ENCODE measurements at places on chromosomes 4 and X.

- DNase-seq = no peak
Measured at GRCh38 chrX:46185923-46186810, 359.1 kb downstream of the ZNF674 start.

- DNase-seq = no peak
Measured at GRCh38 chrX:9704876-9705465, 60.7 kb downstream of the GPR143 start.

DNA sequence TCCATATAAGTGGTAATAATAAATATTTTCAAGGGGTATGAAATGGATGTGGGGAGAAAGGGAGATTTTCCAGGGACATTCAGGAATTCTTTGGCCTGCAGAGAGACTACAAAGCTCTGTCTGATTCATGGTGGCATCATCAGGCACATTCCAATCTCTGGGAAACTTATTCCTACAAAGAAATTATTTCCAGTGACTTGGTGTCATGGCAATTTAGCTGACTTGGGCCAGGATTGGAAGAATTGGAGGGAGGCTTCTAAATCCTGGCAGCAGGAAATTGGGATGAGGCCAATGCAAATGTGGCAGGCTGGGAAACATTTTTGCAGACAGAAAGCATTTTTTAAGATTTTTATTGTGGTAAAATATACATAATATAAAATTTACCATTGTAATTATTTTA lies 204.6 kb downstream of the RTL9 start:
- no peak for DNase-seq

- DNase-seq = no peak
Measured at GRCh38 chr4:110196871-110197528, 1.4 kb downstream of the ELOVL6 start.

- DNase-seq = no peak
Measured at GRCh38 chr4:148007314-148007760, 275.4 kb downstream of the ARHGAP10 start.

DNA sequence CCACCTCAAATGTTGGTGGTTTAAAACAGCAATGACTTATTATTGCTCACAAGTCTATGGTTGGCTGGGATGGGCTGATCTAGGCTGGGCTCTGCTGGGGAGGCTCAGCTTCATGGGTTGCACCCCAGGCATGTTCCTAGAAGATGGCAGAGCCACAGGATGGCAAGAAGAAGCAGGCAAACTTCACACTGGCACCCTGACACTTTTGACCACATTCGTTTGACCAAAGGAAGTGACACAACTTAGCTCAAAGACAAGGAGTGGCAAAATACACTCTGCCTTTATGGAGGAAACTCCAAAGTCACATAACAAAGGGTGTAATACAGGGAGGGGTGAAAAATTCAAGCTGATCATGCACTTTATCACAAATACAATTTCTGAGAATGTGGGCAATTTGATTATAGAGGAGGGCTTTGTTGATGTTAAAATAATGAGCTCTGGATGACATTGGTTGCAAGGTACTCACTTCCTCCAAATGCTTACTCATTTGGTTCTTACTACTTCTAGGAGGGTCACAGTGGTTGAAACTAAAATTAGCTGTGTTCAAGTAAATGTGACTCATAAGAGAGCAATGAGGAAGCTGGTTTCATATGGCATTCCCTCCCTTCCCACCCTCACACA lies 249.2 kb upstream of the RPS6KA3 start:
- no peak for DNase-seq

- no peak for DNase-seq
Measured at GRCh38 chr4:107837776-107838618, 13.3 kb downstream of the SGMS2 start.

DNA sequence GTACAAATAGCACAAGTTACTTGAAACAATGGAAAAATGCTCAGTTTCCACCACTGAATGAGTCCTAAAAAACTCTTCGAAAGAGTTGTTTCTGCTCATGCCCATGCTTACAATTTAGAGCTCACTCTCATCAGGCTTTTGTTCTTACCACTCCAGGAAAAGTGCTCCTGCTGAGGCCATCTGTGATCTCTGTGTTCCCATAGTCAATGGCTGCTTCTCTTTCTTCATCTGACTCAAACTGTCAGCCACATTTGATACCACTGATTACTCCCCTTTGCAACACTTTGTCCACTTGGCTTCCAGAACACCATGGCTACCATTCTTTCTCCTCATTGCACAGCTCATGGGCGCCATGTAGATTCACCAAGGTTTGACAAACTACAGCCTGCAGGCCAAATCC lies 80.0 kb upstream of the SLC34A2 start:
- no peak for DNase-seq

- DNase-seq = no peak
Measured at GRCh38 chrX:130498653-130499274, 97.0 kb downstream of the RBMX2 start.

DNA sequence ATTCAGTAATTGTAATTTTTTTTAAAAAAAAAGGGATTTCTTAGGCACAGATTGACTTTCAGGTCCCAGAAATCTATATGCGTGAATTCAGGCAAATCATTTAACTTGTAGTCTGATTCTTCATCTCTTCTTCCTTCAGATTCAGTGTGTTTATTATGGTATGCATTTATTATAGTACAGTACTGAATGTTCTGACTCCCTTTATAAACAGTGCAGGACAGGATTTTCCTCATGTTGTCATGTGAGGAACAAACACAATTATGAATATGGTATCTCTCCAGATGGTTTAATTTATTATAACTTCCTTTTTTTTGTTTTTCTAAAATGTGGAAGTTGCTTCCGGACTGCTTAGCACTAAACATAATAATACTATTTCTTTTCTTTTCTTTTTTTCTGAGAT lies 54.2 kb downstream of the RPS3A start:
- no peak for DNase-seq

- no peak for DNase-seq
Measured at GRCh38 chr4:80017125-80017854, 55.7 kb downstream of the ANTXR2 start.

DNA sequence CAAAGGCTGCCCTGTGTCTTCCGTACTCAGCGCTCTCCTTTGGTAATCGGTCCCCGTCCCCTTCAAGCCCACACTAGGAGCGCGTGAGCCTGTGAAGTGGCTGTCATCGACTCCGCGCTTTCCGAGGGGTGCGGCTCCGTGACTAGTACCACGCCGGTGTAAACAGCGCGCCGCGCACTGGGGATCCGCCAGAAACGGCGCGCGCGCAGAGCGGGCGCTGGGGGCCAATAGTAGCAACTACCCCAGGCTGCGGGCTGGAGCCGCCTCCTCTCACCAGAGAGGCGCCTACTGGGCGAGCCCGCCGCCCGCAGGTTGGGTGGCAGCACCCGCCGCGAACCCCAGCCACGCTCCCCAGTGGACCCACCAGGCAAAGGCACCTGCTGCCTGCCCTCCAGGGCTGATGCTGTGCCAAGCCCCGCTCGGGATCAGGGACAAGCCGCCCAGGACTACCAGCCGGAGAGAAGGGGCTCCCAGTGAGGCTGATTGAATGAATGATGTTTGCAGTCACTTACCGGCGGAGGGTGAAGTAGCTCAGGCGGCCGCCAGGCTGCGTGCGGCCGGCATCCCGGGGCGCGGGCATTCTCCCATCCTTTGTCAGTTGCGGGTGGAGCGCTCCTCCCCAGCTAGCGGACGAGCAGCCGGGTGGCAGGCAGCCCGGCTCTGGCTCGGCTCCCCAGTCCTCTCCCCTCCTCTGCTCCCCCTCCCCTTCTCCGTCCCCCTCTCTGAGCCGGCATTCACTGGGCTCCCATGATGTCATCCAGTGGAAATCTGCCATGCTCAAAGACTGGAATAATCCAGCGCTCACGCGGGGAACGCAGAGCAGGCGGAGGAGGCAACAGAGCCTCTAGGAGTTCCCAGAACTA lies 370.3 kb upstream of the SMIM31 start:
- DNase-seq = no peak

DNA sequence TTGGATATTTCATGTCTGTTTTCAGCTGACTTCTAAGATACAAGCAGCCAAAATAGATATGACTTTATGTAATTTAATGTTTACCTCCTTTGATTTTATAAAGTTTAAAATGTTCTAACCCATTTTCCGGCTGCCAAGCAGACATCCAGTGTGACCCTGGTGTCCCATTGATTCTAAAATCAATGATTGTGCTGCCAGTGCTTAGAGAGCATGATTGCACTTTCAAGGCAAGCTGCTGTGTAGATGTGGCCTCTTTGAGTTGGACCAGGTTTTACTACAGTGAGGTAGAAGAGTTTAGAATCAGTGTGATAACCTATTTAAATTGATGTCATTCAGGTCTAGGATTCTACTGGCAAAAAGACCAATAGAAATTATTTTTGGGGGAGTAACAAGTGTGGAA lies 730.9 kb downstream of the STPG2 start:
- no peak for DNase-seq

DNA sequence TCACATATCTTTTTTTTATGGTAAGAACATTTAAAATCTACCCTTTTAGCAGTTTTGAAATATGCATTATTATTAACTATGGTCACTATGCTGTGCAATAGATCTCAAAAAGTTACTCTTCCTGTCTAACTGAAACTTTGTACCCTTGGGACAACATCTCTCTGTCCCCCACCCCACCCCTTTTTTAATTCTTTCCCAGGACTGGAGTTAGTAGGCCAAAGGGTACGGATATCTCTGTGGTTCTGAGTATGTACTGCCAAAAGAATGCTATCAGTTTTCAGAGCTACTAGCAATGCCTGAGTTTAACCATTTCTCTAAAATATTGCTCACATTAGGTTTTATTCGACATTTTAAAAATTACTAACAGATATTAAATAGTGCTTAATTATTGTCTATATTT lies 4.7 kb upstream of the FAM241A start:
- DNase-seq = no peak

DNA sequence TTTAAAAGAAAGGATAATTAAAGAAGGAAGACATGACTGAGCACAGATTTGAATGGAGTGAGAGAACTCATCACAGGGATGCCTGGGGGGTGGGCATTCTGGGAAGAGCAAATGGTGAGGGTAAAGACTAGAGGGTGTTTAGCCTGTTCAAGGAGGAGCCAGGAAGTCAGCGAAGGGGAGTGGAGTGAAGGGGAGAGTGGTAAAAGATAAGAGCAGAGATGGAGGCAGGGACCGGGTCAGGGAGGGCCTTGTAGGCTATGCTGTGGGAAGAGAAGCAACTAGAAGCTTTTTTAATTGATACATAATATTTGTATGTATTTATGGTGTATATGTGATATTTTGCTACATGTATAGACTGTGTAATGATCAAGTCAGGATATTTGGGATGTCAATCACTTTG lies 2.2 kb upstream of the VGLL1 start:
- DNase-seq = no peak

DNA sequence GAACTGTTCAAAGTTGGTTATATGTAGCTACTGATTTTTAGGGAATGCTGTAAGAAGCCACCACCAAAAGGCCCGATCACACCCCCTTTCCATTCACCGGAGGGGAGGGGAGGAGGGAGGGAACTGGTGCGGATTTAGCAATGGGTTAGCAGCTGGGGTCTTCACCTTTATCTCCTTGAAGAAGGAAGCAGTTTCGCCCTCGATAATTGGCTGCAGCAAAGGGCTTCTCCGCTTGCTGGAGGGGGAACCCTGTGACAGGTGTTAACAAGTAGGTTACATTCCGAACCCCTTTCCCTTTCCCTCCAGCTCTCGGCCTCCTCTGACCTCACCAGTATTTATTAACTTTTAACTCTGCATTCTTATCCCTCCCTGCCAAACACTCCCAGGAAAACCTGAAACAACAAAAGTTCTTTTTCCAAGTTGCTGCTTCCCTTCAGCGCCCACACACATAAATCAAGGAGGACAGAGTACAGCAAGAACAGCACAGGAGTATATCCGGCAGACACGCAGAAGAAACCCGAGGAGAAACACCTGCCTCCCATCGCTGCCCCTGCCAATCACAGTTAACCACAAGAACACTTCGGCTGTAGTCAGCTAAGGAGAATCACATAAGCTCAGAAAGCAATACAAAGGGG lies 39.8 kb upstream of the NAP1L5 start:
- DNase-seq = no peak

DNA sequence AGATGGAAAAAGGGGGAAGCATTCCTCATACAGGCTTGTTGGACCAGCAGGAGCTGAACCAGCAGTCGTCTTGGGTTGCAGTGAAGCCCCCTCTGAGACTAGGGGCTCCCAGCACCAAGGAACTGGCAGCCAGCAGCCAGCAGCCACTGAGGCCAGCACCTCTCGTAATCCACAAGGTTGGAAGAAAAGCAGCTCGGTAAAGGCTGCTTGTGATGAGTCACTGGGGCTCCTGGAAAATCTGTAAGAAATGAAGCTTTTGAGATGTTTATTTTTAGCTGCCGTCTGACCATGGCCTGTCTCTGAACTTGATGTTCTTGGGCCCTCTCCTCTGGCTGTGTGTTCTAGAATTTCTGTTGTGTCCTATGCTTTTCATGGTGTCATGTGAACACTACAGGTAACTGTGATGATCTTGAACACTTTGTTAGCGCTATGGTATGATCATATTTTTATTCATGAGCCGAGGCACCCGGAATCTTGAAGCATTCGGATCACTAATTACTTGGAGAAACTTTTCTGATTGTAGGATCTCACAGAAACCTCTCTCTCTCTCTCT lies 18.6 kb downstream of the CLCN4 start:
- no peak for DNase-seq

DNA sequence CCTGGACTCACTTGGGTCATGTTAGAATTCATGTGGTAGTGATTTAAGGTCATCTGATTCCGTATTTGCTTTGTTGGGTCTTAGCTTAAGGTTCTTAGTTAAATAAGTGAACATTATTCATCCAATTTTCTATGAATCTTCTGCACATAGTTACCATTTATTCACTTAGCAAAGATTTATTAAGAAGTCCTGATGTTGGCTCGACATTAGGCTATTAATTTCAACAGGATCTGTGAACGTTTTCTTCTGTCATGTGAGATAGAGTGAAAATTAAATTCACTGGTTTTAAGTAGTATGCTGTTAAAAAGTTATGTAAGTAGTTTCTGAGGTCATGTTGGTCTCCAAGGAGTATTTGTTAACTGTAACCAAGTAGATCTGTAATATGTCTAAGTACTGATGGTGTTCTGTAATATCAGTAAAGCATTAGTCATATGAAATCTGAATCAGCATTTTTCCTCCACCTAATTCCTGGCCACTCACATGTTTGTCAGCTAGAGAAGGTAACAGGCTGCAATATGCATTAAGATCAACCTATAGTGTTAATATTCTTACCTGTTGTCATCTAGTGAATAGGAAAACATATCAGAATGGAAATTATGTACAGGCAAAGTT lies 155.6 kb downstream of the PCDH7 start:
- DNase-seq = no peak

- DNase-seq = no peak
Measured at GRCh38 chrX:110851780-110852179, 56.2 kb upstream of the CHRDL1 start.

- DNase-seq = peak; percentile 58
Measured at GRCh38 chr4:145179281-145179860, 1.0 kb downstream of the OTUD4 start.
